Renal cortex interstitium (tissue), 15 donors: ENCODE measurements at places on chromosomes 12 and 14. TPM values are rescaled to one million over a fixed set of nuclear protein-coding genes. Genes with fewer than 3 reads are reported as not detected.

Gene PIWIL1
- polyA plus RNA-seq: 0.54 TPM

Gene CIROP
- not detected for polyA plus RNA-seq

- DNase-seq: peak; percentile 88
These were observed 16.6 kb downstream of the FBRSL1 start for GRCh38 chr12:132506328-132507160.

DNA sequence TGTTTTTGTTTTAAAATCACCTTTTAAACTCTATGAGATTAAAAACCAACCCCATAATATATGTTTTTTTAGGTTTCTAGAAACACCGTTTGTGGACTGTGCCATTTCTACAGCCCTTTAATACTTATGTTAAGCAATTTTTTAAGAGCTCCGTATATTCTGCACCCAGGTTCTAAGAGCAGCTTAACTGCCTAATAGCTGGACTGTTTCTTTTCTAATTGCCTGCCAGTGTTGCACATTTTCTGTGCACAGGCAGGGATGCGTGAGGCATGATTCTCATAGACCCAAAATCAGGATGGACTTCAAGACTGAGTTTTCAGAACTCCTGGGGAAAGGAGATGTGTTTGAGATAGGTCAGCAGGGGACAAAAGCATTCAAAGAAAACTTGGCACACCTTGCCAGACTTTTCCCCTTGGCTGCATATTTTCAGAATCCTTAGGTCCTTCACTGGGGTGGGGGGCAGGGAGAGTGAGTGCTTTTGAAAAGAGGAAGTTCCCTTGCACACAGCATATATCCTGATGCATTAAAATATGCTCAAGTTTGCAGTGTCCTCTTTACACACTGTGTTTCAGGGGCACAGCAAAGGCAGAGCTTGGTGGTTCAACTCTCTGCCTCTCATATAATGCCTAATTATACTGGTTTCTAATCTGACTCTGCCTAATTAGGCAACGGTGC lies 27.9 kb downstream of the TMEM30B start:
- DNase-seq: no peak

DNA sequence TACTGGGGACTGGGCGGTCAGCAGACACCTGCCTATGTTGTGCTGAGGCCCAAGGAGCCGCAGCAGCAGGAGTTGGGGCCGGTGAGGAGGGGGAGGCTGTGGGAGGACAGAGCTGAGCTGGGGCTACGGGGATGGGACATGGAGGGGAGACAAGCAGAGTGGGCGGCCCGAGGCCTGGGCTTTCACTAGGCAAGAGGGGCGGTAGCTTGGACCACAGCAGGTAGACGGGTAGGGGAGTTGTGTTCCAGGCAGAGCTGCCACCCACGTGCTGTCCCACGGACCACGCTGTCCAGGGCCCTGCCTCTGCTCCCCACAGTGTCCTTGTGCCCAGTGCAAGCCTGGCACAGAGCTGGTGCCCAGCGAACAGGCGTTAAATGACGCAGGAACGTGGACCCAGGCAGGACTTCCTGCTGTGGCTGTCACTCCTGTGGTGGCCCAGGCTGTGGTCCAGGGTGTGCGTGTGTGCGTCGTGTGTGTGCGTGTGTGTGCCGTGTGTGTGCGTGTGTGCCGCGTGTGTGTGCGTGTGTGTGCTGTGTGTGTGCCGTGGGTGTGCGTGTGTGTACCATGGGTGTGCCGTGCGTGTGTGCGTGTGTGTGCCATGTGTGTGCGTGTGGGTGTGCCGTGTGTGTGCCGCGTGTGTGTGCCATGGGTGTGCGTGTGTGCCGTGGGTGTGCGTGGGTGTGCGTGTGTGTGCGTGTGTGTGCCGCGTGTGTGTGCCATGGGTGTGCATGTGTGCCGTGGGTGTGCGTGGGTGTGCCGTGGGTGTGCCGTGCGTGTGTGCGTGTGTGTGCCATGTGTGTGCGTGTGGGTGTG lies 6.8 kb downstream of the CEP170B start:
- no peak for DNase-seq

GRCh38 chr14:84789012-84789411 lies 740.9 kb upstream of the FLRT2 start:
- DNase-seq: no peak

DNA sequence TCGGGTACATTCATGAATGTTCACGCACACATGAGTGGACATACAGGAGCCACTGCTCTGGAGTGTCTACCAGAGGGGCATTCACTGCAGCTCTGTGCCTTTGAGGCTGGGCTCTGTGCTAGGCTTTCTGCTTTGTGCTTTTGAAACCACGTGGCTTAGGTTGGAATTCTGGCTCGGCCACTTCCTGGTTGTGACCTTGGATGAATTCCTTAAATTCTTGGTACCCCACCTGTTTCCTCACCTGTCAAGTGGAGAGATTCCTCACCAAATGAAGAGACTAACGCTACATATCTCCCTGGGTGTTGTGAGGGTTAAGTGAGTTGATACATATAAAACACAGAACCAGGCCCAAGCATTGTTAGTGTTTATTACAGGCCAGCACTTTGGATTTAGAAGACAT lies 842.8 kb downstream of the VRK1 start:
- no peak for DNase-seq

GRCh38 chr12:127550271-127550670 lies 716.7 kb upstream of the TMEM132C start:
- no peak for DNase-seq

Gene PZP
- 0.53 TPM for polyA plus RNA-seq

DNA sequence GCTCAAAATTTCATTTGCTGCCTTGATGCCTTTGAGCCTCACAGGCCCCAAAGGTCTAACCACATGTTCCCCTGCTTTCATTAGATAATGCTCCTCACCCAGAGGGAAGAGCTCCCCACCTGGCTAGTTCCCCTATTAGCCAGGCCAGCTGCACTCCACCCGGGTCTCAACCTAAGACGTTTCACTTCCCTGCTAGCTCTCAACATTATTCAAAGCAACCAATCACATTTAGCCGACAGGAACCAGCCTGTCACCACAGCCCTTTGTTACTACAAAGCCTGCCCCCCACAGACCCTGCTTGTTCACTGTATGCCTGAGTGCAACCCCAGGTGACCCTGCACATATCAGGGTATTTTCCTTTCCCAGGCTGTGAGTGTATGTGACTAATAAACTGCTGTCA lies 78.6 kb downstream of the SLC15A5 start:
- no peak for DNase-seq

- no peak for DNase-seq
These were observed 25.3 kb upstream of the CRY1 start for GRCh38 chr12:107118624-107119023.

Gene CLBA1
- polyA plus RNA-seq: 19.0 TPM

Gene SIX6
- polyA plus RNA-seq: 0.05 TPM

Gene SLC4A8
- polyA plus RNA-seq: 4.1 TPM

DNA sequence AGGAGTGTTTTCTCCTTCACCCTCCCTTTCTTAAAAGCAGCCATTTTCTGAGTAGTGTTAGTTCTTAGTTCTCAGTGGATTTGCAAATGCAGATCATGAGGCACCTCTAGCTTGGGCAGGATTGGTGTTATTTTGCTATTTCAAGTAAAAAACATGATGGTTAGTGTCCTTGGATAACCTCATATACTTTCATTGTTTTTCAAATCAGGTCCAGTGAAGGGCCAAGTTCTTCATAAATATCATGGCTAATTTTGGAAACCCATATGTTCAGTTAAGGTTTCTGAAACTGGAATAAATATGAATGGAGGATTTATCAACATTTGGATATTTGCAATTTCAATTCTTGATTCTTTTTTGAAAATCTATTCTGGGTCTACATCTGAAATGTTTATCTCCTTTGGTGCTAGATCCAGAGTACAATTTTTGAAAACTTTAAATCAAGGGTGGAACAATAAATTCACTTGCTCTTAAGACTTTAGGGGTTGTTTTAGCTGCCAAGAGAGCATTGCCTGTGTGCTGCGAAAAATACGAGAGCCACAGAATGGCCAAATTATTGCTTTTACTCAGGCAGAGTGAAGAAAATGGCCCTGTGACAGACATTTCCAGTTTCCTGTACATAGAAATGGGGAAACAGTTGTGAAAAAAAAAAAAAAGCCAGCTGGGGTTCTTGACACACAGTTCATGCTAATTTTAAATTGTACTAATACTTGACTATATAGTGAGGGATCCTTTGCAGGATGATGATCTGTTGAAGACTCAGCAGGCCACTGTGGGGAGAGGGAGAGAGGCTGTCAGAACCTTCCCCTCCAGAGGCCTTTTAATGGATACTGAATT lies 104.6 kb downstream of the BICD1 start:
- no peak for DNase-seq

DNA sequence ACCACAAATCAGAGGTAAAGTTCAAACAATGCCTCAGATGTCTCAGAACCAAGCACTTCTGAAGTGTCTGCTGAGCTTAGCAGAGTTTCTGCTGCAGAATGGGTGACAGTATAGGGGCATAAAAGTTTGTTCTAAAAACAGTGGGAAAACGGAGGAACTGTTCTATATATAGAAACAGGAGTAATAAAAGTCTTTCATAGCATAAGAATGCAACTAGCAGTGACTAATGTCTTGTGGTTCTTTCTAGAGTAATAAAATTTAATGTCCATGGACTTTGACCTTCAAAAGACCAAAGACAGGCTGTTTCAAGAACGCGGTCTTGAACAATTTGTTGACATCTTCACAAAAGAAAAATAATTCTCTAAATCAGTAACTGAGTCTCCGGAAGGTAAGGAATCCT lies 107.5 kb upstream of the FAR2 start:
- peak; percentile 37 for DNase-seq
